AG08395 (cell line): ENCODE measurements at places on chromosomes 1 and 21.

DNA sequence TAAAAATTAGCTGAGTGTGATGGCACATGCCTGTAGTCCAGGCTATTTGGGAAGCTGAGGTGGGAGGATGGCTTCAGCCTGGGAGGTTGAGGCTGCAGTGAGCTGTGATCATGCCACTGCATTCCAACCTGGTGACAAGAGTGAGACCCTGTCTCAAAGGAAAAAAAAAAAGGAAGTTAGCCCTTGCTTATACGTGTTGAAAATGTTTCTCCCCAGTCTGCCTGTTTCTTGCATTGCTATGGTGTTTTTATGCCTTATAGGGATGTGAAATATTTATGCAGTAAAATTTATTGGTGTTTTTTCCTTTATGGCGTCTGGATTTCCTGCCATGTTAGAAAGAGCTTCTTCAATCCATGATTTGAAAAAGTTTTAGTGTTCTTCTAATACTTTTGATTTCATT lies 3.6 kb upstream of the RERE start:
- DNase-seq = no peak

- DNase-seq = peak; percentile 61
Observed at GRCh38 chr1:167439301-167439988, 78.9 kb downstream of the CD247 start.

DNA sequence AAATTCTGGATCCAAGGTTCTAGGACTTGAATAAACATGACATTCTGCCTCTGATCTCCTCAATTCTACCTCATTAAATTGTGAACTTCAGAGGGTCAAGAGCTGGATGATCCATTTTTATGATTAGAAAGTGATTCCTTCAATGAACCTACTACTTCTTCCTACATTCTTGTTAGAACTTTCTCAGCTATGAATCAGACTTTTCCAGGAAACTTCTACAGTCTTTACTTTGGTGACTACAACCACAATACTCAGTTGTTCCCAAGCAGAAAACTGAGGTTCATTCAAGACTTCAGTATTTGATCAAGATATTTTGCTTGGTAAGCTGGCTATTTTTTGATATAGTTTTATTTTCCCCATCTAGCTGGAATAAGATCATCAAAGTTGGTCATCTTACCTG lies 51.4 kb downstream of the CDC7 start:
- no peak for DNase-seq

DNA sequence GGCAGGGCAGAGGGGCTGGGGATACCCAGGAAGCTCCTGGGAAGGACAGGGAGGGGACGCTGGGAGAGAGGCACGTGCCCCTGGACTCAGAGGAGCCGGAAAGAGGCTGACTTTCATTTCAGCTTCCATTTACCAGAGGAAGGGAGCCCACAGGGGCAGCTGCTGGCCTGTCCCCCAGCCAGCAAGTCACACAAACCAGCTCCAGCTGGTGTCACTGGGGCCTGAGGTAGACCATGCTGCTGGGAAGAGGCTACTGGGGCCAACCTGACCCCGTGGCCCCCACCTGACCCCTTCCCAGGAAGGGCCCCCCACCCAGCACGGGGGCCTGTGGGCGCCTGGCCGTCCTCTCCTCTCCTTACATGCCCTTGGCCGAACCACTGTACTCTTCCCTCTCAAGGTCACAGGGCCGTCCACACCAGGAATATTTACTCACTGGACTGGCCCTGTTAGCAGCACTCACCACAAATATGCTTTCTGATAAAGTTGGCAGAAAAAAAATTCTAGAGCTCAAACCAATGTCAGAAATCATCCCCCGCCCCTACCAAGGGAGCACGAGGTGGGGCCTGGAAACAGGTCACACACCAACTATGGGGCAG lies 110.5 kb downstream of the CASZ1 start:
- no peak for DNase-seq

- DNase-seq = peak; percentile 65
Observed at GRCh38 chr1:47262787-47263413, 30.9 kb upstream of the TAL1 start.

DNA sequence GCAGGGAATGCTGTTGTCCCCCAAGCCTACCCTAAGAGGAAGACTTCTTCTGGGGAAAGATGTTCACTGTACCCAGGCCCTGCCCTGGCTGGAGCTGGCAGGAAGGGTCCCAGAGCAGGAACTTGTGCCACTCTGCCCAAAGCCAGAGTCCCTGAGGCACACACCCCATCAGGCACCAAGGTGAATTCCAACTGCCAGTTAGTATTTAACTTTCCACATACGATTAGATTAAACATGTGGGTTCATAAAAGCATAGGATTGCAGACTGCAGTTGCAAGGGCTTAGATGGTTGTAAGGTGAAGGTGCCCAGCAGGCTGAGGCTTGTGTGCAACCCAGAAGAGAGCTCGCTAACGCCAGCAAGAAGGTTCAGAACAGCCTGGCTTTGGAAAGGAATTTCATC lies at the start of gene KCNE2:
Gene KCNE2 (plus strand): TSS at position 274 of the 400 bp plus-strand sequence. CDS start 6,473 bp downstream, outside the sequence.
- DNase-seq = no peak
